Stimulated activated CD4-positive, alpha-beta T cell treated with anti-CD3 and anti-CD28 coated beads, Interleukin-4, amount 100 ng/mL, for 1 hour (primary cell): ENCODE measurements at places on chromosomes 7 and 10.

DNA sequence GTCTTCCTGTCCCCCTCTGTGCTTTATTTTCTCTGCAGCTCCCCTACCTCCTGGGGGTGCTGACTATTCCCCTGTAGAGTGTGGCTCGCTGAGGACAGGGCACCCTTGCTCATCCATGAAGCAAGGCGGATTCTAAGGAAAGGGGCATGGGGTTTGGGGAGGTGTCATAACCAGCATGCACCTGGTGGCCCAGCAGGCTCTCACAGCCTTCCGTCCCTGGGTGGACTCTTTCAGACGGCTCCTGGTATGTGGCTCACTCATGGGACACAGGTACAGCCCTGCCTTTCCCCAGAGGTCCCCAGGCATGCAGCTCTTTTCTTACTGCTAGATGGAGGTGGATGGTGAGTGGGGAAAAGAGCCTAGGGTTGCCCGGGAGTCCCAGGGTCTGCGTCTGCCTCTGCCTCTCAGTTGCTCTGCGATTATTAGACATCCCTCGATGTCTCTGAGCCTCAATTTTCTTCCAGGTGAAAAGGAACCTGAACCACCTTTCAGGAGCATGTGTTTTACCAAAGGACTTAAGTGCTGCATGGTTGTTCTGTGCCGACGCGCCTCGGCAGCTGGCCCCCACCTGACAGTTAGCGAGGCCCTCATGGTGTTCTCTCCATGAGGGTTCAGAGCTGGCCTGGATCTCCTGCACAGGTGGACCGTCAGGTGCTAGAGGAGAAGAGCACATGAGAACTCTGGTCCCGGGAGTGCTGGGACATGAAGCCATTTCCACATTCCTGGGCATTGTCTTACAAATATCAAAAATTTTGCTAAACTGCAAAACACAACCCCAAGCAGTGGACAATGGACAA is 172.5 kb upstream of the SHH start:
- DNase-seq: no peak

DNA sequence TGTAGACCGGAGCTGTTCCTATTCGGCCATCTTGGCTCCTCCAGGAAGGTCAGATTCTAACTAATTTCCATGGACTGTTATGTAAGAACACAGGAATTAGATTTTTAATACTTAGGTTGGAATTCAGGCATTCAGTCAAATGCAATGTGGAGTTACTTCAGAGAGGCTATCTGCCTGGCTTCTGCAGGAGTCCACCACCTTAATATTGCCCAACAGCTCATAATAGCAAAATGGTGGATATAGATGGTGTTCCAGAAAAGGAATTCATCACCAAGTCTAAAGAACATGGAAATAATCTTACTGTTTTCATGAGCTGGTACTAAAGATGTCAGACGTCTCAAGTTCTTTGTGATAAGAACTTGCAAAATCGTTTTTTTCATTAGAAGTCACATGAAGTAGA is 39.5 kb downstream of the CRHR2 start:
- DNase-seq: no peak

GRCh38 chr7:20374399-20374798 is 43.7 kb downstream of the ITGB8 start:
- DNase-seq: no peak

DNA sequence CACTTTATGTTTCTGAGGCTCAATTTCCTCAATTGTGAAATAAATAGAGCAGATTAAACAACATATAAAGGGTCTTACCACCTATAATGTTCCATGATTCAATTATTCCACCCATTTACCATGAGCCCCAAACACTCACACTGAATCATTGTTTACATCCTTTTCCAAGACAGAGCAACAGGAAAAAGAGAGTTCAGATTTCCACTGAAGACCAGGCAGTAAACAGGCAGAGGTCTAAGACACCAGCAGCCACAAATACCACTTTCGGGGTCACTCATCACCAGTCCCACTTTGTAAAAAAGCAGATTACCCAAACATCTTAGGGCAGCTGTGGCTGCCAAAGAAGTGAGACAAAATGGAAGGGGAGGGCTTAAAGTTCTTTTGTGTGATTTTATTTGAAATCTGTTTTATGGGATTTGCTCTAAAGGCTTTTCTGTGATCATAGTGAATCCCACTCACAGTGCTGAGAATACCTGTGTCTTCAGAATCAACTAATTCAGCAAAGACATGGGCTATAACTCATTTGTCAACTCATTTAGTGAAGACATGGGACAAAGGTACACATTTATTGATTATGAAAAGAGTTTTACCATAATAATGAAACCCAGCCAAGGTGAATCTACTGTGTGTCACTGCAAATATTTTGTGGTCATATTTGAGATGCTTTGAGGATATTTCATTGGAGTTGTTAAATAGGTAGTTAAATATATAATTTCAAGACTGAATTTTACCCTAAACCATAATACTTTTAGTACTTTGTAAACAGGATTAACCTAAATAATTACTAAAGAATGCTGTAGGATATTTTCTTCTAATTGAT is 24.8 kb upstream of the DLD start:
- no peak for DNase-seq

DNA sequence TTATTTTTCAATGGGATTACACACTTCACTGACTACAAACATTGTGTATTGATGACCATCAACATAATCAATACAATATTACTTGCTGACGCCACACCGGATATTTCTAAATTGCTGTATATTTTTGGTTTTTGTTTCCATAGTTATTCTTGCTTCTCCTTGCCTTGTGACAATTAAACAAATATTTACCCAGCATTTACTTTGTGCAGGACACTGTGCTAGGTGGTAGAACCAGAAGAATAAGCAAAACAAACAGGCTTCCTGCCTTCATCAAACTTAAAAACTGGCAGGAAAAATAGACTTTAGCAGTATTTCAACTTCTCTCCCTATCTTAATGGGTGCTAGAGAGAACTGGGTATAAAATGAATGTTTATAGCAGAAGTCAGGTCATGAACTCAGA is 50.6 kb downstream of the ZNF277 start:
- DNase-seq: no peak

GRCh38 chr7:111264111-111264868 is 173.4 kb downstream of the LRRN3 start:
- no peak for DNase-seq

DNA sequence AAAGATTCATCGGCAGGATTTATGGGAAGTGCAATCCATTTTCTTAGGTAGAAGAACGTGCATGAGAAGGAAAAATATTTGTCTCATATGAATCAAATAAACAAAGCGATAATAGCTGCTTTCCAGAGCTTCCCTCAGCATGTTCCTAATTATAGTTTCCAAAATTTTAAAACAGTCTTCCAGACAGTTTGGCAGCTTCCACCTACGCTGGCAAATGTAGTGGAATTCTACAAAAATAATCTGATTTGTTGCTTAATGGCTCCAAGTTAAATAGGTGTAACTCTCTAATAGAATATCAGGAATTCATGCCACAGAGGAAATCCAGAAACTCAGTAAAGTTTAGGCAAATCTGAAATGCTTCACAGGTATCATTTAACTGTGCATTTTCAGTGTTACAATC is 23.3 kb upstream of the AGBL3 start:
- DNase-seq: no peak

GRCh38 chr10:19532411-19532810 is 283.8 kb upstream of the PLXDC2 start:
- DNase-seq: no peak

DNA sequence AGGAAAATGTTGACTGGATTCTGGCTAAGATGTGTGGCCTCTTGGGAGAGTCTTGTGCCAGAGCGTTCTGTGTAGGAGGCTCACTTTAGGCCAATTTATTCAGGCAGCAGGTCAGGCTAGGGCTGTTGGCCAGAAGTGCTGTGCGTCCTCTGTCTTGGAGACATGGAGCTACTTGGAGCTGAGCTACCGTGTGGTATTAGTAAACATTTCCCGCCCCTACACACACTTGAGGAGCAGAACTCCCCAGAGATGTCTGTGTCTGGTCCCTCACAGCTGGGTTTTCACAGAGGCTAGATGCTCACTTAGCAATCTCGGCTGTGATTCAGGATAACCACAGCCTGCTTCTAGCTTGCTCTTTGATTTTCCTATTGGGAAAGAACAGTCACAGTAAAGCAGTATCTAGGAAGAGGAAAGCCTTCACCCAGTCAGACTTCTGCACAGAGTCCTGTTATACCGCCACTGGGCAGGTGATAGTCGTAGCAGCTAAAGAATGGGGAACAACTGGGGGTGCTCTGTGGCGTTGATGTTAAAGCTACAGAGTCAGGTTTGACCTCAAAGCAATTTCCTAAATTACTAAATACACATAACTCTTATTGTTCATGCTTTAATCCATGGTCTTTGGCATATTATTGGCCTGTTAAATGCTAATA is 86.7 kb downstream of the MDFIC start:
- DNase-seq: no peak
